ENCODE measurements at places on chromosomes 5 and 9.

DNA sequence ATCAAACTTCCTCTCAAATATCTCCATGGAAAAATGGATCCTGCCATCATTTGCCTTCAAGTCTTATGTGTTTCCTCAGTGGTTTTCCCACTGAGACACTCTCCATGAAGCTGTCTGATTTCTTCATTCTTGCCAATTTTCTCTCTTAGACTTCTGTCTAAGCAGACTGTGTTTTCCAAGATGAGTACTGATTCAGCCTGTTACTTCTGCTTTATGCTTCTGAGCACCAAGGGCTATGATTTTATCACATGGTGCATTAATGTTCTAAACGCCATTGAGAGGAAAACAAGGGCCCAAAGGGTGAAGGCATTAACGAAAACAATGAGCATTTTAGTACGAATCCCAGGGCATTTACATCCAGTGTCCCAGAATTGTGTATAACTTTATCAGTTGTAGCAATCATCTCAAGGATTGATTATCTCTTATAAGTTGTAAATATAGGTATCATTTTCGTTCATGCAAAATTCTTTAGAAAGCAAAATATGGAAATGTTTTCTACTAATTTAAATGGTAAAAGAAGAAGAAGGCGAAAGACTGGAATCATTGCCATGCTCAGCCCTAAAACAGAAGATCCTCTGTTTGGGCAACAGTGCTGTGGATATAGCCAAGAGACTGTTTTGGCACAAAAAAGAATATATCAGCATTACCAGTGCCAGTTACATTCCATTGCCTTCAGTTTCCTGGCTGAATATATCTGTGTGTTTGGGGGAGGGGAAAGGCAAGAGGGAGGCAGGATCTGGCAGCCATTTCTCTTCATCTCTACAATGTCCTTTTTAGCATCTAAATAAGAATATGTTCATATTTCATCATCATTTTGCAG, 537.6 kb downstream of the ANXA1 start:
- DNase-seq = no peak

- DNase-seq = no peak
Observed at GRCh38 chr5:133739181-133739780, 126.9 kb upstream of the FSTL4 start.

- no peak for DNase-seq
Observed at GRCh38 chr9:119409552-119409951, 40.3 kb upstream of the BRINP1 start.

GRCh38 chr5:61055434-61056006, 106.7 kb downstream of the SMIM15 start:
- peak; percentile 70 for DNase-seq

DNA sequence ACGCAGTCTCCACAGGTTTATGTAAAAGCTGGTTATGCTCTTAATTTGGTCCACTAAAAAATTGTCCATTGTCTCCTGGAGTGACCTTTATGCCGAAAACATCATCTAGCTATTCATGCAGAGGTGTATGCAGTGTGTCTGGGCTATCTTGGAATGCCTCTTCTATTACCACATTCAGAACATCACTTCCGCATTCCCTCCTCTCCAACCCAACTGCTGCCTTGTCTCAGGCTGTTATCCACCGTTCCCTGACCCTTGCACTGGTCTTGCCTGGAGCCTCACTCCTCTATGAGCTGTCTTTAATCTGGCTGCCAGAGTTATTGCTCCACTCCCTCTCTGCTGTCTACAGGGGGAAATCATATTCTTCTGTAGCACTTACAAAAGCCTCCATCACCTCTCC, 214.1 kb upstream of the ANKRD55 start:
- DNase-seq = peak; percentile 25

- DNase-seq = no peak
Observed at GRCh38 chr5:12526113-12526512, 621.9 kb upstream of the CTNND2 start.

DNA sequence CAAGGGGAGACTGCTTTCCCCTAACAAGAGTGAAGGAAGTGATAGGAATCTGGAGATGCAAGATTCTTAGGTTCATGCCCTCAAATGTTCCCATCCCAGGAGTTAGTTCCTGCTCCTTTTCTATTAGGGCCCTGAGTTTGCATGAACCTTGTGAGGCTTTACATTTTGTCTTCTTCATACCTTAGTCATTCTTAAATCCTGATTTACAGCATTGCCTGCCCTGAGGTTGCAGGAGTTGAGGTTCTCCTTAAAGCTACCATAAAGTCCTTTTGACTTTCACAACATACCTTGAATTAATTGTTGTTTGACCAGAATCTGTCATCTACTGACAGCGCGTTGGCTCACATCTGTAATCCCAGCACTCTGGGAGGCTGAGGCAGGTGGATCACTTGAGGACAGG, 151.5 kb upstream of the ABCA1 start:
- DNase-seq = no peak

GRCh38 chr9:81465468-81466011, 223.8 kb downstream of the TLE1 start:
- DNase-seq = no peak

DNA sequence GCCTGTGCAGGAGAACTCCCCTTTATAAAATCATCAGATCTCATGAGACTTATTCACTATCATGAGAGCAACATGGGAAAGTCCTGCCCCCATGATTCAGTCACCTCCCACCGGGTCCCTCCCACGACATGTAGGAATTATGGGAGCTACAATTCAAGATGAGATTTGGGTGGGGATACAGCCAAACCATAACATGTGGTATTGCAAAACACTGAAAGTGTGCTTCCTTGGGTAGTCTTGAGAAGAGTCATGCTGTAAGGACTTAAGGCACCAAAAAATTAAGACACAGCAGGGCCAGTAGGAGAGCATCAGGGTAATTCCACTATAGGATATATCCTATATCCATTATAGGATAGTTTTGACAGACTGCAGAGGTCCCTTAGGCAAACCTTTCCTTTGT, 29.4 kb upstream of the GDNF start:
- DNase-seq = peak; percentile 88

- peak; percentile 18 for DNase-seq
Observed at GRCh38 chr5:74556631-74557595, 83.6 kb downstream of the ENC1 start.

DNA sequence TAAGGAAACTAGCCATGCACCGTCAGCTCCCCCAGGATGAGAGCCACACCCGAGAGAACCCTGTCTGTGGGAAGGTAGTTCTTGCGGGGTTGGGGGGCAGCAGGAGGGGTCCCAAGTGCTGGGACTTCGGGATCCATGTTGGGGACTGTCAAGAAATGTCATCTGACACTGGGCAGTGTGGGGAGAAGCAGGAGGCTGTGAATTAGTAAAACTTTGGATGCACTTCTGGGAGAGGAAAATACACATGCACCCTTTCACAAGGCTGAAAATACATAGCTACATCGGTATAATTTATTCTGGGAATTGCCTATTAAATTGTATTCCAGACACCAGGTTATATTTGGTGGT, 109.6 kb upstream of the RPS23 start:
- DNase-seq = no peak

- no peak for DNase-seq
Observed at GRCh38 chr5:171956314-171956713, 50.1 kb downstream of the FBXW11 start.

DNA sequence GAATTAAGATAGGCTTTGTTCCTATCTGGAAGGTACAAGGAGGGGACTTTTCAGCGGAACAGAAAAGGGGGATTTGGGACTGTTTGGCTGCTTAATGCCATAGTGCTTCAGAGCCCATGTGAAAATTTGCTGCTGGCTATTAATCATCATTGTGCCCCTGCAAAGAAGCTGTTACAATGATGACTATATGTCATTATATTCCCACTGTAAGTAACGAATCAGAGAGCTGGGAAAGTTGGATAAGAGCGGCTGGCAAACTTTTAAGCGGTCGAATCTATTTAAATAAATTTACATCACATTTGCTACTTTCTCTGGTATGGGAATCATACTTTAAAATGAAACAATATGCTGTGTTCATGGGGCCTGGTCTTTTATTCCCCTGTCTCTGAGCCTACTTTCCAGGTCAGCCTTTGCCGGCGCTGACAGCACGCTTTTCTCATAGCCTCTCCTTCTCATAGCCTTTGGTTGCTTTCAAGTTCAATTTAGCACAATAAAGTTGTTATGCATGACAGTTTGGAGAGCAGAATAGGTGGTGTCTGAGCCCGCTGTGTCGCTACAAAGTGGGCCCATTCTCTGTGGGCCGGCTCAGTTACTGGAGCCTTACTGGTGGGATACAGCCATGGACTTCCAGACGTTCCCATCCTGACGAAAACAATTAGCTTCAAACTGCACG, 271.2 kb upstream of the TMEM161B start:
- no peak for DNase-seq

GRCh38 chr9:1120500-1121165, 70.5 kb downstream of the DMRT2 start:
- no peak for DNase-seq

DNA sequence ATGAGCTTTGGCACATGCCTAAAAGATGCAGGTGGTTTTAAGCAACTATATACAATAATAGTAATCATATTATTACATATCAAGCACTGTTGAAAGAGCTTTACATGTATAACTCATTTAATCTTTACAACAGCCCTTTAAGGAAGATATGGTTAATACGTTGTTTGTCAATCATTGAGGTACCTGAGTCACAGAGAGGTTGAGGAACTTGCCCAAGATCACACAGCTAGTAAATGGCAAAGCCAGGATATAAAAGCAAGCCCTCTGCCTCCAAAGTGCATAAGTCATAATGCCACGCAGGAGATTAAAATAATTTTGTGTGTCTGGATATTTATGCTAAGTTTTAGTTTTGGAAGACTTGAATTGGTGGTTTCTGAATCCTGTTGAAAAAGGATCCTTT, 90.2 kb downstream of the DAPK1 start:
- no peak for DNase-seq

DNA sequence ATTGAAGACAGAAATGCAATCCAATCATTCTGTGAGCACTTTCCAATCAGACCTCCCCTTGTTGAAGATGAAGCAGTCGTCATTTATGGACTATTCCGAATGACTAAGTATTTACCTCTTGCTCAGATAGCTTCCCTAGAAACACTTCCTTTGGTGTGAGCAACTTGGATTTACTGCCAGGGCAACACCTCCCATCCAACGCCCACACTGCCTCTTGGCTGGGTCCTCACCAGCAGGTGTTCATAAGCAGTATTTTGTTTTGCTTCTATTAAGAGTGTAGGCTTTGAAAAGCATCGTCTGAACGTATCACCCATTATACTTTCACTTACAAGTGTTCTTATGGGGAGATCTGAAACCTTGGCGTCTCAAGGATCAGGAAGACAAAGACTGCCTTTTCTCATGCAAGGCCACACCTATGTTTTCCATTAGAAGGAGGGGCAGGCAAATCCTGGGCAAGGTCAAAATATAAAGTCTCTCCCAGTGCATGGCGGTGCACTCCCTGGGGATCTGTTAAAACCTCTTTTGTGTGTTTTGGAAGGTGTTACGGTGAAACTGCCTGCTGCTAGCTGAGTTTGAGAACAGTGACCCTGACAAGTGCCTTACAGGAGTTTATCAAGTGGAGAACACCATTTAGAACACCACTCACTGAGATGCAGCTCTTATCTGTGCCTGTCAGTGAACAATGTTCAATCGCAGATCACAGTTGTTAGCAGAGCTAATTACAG, 10.6 kb upstream of the MARCHF3 start:
- peak; percentile 66 for DNase-seq

DNA sequence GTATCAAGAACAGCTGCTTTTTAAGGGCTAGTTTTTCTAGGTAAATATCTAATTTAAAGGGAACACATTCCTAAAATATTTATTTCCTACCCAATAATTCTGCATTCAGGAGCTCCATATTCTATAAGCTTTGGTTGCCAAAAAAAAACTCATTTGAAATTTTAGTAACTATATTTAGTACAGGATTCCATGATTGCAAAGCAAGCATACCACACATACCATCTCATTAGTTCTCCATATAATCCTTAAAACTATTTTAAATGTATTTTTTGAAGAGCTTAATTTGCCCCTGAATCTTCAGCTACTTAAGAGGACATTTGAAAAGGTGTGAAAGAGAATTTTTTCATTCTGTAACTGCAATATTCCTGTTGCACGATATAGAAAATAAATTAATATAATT, 877.0 kb downstream of the NR2F1-AS1 start:
- DNase-seq = no peak

DNA sequence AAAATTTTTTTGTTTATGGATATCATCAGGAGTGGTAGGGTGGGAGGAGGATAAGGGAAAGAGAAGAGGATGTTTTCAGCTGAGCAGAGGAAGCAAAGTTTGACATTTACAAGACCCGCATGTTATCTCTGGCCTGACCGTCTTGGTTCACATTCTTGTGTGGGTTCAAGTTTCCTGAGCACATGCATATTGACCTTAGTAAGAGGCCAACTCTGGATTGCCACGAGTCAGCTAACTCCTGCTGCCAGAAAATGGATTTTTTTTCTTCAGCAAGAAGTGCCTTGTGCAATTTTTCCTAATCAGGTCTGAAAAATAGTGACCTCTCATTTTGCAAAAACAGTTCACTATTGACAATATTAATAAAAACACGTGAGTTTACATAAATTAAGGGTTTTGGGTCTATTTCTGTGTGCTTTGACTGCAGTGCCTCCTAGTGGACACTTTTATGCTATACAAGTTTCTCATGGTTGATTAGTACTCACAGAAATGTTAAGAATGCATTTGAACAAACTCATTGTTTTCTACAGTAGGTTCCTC, 27.1 kb upstream of the BASP1 start:
- DNase-seq = peak; percentile 78

- DNase-seq = no peak
Observed at GRCh38 chr5:28066856-28067255, 1028.5 kb upstream of the CDH9 start.

DNA sequence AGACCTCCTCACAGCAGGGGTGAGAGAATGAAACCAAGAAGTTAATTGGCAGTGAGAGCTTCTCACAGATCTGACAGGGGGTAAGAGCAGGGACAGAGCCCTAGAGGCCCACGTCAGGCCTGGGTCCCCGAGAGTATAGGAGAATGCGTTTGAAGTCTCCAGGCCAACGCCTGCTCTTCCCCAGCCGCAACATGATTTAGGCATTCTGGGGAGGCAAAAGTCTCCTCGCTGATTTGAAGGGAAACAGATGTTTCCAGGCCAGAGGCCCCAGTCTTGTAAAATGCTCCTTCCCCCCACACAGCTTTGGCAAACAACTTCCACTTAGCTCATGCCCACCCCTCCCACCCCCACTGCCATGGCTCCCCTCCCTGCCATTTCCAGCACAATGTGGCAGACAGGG, 239.2 kb upstream of the TRIM32 start:
- peak; percentile 20 for DNase-seq

DNA sequence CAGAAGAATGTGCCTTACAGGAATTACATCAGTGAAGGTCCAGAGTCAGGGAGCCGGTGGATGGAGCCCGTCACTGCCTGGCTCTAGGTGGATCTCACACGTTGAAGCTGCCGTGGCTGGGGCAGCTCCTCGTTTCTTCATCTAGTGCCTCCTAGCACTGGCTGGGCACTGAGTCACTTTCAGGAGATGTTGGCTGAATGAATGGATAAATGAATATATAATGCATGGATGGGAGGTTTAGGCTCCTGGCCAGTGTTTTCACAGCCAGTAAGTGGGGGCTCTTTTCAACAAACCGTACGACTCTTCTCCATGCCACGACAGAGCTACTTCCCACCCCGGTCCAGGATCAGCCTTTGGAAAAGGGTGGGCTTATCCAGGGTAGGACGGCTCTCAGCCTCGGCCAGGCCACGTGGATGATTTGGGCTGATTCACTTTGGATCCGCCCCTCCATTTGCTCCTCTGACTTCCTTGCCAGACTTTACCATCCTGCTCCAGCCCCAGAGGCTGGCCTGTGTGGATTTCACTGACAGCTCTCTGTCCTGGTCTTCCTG, 1.3 kb upstream of the SH3PXD2B start:
- peak; percentile 83 for DNase-seq

Data from fibroblast of mammary gland (primary cell).